Brain (organoid and tissue), 16 donors: ENCODE measurements at places on chromosomes 16 and 17.

GRCh38 chr16:85524365-85524629 is 88.8 kb upstream of the GSE1 start:
- no peak for DNase-seq

DNA sequence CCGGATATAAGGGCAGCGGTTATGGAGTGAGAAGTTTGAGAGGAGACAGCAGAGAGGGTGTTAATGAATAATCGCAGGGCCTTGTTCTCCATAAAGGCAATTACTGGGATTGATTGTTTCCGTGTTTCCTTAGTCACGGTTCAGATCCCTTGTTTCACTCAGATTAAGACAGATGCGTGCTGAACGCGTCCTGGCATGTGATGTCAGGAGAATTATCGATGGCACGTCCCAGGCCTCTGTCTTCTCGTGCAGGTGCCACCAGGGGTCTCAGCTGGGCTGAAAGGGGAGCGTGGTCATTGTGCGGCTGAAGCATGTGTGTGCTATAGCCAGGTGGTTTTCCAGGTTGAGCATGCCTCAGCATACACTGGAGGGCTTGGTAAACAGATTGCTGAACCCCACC is 142.4 kb upstream of the NOL11 start:
- DNase-seq, result no peak

DNA sequence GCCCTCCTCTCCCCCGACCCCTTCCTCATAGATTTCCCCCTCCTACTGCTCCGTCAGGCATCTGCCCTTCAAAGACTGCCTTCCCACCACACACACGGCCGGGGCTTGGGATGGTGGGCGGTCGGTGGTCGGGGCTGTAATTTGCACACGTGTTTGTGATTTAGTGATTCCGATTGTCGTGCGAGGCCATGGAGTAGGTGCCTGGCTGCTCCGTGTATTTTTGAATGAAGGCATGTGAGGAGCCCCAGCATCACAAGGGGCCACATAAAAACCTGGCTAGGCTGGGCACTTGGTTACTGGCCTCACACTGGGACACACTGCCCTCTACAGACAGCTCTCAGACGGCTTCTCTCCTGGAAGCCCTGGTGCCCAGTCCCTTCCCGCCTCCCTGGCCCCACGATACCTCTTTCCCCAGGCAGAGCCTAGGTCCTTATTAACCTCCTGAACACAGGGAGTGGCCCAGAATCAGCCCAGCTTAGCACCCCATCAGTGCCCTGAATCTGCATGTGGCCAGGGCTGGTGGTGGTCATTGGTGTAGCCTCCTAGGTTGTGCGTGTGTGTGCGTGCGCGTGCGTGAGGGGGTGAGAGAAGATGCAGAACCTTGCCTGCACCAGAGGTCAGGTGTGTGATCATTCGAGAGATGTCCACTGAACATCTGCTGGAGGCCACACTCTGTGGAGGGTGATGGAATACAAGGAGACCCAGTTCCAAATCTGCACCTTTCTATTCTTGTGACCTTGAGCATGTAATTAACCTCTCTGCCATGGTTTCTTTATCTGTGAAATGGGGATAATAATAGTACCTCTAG is 1.3 kb upstream of the SOCS1 start:
- peak; percentile 79 for DNase-seq

GRCh38 chr16:81429045-81429521 is 15.5 kb upstream of the CMIP start:
- DNase-seq, result no peak
